Pulmonary artery endothelial cell (primary cell): ENCODE measurements at places on chromosomes 6 and 20.

- DNase-seq = no peak
These were observed 176.4 kb downstream of the ADGB start for GRCh38 chr6:146775220-146775619.

- DNase-seq = no peak
These were observed 30.8 kb downstream of the SIM1 start for GRCh38 chr6:100433726-100434435.

DNA sequence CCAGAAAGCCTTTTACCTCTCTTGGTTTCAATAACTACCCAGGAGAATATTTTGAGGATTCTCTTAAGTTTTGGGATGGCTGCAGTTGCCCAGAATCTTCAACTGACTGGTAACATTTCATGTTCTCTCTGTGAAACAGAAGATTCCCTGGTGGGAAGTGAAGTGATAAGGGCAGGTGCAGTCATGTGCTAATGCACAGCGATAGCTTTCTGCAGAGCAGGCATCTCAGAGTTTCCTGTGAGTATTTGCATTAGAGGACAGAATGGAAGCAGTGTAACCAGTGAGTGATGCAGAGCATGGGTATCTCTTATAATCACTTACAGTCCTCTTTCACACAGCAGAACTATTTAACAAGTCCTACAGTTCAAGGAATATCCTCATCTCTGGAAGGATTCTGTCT is 76.1 kb downstream of the HCRTR2 start:
- DNase-seq = no peak

- no peak for DNase-seq
These were observed 29.6 kb downstream of the SUMO4 start for GRCh38 chr6:149429427-149430360.

GRCh38 chr6:27755768-27756167 is 156.4 kb downstream of the OR2B2 start:
- no peak for DNase-seq

GRCh38 chr20:41956338-41957074 is 338.3 kb upstream of the CHD6 start:
- no peak for DNase-seq

GRCh38 chr6:9638861-9639260 is 776.0 kb downstream of the TFAP2A start:
- DNase-seq = no peak

GRCh38 chr20:37454636-37455385 is 66.2 kb upstream of the NNAT start:
- no peak for DNase-seq

GRCh38 chr20:53284696-53285095 is 308.9 kb downstream of the ZNF217 start:
- no peak for DNase-seq

DNA sequence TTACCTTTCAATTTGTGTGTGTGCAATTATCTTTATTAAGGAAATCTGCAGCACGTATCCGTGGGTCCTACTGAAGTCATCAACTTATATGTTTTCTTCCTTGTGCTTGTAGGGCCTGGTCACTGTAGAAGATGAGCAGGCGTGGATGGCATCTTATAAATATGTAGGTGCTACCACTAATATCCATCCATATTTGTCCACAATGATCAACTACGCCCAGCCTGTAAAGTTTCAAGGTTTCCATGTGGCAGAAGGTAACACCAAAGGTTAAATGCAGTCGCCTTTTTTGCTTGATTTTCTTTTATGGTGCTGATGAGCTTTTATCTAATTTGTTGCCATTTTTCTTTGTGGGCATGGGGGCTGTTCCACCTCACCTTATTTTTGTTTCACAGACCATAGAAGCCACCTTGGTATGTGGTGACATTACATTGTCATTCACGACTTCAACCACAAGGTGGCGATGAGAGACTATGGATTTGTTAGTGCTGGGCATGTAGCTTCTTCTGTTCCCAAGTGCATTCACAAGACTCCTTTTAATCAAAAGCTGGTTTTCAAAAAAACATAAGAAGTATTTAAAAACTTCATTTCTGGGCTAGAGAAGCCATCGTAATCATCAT is 106.5 kb upstream of the LAMP5 start:
- DNase-seq = peak; percentile 26

DNA sequence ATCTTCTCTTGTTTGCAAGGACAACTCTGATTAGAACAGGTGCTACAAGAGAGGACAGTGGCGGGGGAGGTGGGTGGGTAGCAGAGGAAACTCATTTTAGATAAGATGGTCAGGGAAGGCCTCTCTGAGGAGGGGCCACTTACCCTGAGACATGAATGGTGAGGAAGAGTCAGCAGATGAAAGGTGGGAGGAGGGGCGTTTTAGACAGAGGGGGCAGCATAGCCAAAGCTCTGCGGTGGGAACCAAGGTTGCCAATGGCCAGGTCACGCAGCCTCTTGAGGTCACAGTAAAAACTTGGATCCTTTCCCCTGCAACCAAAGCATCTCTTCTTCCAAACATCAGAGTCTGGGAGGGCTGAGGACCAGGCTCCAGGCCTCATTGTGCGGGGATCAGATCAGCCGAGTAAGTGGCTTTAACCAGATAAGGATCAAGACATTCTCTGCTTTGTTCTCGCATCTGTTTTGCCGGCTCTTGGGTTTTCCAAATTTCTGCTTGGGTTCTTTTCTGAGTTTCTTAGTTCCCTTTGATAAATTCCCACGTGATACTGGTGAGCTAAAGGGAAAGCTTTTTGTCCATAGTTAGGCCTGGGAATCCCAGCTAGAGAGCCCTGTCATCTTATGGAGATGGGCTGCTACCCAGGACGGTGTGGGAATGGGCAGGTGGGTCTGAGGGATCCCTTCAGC is 5.5 kb upstream of the CD40 start:
- DNase-seq = no peak

GRCh38 chr6:127539272-127539671 is 20.1 kb upstream of the MTCL3 start:
- DNase-seq = no peak

- DNase-seq = no peak
These were observed 127.3 kb upstream of the MTHFD1L start for GRCh38 chr6:150738092-150738629.

DNA sequence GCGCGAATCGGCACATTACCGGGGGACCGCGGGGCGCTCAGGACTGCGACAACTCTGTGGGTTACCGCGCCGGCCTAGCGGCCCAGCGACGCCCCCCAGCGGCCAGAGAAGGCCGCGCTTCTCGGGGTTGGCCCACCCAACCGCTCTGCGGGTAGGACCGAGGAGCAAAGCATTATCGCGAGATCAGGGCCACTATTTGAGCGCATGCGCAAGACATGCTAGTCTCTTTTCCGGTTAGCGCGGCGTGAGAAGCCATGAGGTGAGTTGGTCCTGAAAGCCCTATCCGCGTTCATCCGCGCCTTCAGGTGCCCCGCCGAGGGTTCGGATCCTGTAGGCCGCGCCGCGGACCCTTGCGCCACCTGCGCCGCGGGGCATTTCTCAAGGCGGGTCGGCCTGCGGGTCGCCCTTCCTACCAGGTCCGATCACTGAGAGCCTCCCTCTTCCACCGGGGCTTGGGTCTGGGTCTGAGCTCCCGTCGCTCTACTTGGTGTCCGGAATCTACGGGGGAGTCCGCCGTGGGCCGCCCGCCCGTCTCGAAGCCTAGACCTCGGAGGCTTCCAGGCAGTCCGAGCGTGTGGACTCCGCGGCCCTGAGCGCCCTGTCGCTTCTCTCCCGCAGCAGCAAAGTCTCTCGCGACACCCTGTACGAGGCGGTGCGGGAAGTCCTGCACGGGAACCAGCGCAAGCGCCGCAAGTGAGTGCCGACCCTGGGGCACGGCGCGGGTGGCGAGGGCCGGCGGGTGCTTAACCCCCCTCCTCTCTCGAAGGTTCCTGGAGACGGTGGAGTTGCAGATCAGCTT is at the start of gene RPL10A:
TSS of gene RPL10A (plus strand) at position 221 of the 799 bp plus-strand sequence. CDS start at position 255, 34 bp downstream.
- peak; percentile 82 for DNase-seq

DNA sequence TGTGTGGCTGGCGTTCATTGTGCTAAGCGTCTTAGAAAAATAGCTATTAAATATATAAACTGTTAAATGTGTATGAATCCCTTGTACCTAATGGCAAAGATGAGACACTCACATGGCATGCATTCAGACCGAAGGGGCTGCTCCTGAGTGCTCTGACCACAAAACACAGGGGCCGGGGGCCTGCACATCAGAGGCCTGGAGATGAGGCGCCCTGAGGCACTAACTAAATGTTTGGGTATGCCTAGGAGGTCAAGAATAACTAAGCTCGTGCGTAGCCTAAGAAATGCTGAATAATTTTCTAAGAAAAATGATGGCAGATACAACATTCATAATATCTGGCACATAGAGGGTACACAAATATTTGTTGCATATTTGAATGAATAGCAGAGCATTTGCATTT is 92.5 kb downstream of the PSMB1 start:
- no peak for DNase-seq

DNA sequence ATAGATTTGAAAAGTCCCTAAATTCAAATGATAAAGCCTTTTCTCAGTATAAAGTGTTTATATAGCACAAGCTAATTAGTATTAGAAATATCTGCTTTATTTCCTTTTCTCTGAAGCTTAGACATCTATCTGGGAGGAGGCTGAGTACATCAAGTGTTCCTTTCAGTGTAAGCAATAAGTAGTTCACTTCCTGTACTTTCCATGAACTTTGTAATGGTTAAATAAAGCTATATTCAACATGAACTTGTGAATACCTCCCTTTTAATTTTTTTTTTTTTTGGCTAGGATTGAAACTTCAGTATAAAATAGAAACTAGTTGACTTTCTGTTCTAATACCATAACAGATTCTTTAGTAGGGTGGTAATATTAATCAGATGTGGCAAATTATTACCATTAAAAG is 190.9 kb downstream of the CENPW start:
- no peak for DNase-seq

GRCh38 chr20:57395111-57395966 is 4.1 kb downstream of the RBM38 start:
- DNase-seq = peak; percentile 79

GRCh38 chr6:139833592-139833991 is 459.1 kb upstream of the CITED2 start:
- DNase-seq = no peak

GRCh38 chr20:49515586-49515985 is 33.1 kb upstream of the KCNB1 start:
- DNase-seq = no peak

GRCh38 chr6:35044761-35045421 is 96.2 kb downstream of the TCP11 start:
- DNase-seq = peak; percentile 88

DNA sequence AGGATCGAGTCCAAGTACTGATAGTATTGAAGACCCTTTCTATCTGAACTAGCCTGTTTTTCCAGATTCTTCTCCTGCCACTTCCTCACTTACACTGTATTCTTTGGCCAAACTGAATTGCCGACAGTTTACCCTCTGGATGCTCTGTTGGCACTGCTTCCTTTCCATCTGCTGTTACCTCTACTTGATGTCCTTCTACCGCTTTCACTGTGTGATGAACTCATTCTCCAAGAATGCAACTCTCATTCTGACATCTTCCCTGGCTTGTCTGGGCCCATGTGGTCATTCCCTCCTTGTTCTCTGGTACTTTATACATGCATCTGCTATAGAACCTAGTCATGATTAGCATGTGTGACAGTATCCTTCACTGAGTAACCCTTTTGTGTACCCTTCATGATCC is 16.3 kb downstream of the RPRD1B start:
- peak; percentile 20 for DNase-seq

- no peak for DNase-seq
These were observed 92.6 kb upstream of the PRDM1 start for GRCh38 chr6:105993341-105994117.

DNA sequence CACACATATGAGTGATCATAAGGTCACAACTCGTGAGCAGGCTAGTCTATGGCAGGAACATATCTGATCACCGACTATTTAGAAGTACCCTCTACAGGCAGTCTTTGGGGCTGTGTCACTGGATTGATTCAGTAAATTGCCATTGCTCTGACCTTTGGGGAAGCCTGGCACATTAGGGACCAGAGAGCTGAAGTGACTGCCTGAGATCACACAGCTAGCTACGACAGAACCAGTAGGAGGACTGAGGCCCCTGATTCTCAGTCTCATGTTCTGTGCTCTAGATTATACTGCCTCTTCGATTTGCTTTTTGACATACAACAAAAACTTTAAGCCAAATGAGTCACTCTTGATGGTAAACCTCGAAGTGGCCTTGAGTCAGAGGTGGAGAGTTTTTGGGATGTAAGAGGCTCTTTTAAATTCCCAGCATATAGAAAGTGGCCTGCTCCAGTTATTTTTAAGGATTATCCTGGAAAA is 247.5 kb upstream of the SUPT3H start:
- DNase-seq = no peak

- DNase-seq = no peak
These were observed 17.1 kb downstream of the SYNJ2 start for GRCh38 chr6:157998707-157999167.

- peak; percentile 29 for DNase-seq
These were observed 205.2 kb downstream of the FARS2 start for GRCh38 chr6:5466281-5467136.

DNA sequence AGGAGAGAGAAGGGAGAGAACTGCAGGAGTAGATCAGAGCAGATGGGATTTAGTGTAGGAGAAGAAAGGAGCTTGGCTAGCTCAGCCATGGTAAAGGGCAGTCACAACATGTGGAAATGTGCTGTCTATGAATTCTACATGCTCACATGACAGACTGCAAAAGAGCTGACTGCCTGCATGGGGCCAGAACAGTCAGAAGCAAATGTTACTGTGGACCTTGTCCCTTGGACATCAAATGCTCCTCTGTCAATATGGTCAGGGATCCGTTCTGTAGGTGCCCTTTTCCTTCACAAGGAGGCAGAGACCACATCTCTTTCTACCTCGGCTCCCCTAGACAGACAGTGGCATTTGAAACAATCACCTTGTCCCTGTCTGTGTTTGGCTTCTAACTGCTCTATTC is 46.6 kb upstream of the HIVEP1 start:
- no peak for DNase-seq

GRCh38 chr6:52284131-52284459 is 447 bp downstream of the MCM3 start:
- DNase-seq = no peak

DNA sequence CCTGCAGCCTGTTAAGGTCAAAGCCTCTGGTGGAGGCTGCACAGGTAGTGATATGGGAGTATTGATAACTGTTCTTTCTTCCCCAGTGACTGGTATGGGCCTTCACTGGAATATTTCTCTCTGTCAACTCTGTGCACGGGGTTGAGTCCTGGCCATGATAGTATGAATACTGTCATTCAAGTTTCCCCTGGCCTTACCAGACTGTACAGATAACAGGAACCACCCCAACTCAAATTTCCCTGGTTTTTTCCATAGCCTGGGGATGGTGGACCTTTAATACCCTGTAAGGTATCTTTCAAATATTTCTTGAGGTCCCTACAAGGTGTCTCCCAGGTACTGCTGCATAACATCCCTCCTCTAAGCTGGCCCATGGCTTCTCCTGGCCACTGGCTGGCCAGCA is 51.4 kb upstream of the TNFAIP3 start:
- no peak for DNase-seq
